Activated naive CD4-positive, alpha-beta T cell treated with anti-CD3 and anti-CD28 coated beads, Interleukin-2, amount 50 U/mL, for 72 hours (primary cell): ENCODE measurements at places on chromosomes 1 and 21. TPM values are rescaled to one million over a fixed set of nuclear protein-coding genes. Genes with fewer than 3 reads are reported as not detected.

The RNF223 gene
- total RNA-seq: not detected

The JMJD4 gene
- 14.8 TPM for total RNA-seq

The TNFRSF9 gene
- total RNA-seq: 10.8 TPM

The KISS1 gene
- 0.91 TPM for total RNA-seq

The HLCS gene
- total RNA-seq: 11.1 TPM
